ENCODE measurements at places on chromosomes 16 and 17.

DNA sequence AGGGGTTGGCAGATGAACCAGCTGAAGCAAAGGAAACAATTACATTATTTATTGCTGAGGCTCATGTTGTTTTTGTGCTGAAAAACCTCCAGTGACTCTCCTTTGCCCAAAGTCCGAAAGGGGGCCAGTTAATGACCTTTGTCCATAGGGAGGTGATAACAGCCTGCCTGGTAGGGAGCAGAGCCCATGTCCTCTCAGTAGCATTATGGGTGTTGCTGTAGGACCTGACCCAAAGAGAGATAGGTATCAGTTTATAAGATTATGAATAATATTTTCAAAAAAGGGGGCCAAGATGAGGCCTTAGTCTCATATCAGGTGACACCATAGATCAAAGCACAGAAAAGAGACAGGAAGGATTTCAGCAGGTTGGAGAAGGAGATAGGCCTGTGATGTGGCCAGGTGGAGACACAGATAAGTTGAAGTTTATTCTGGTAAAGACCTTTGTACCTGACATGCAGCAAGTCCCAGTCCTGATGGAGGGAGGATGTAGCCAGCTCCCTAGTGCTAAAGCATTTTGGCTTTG is 55.1 kb downstream of the CENPV start:
- no peak for DNase-seq

DNA sequence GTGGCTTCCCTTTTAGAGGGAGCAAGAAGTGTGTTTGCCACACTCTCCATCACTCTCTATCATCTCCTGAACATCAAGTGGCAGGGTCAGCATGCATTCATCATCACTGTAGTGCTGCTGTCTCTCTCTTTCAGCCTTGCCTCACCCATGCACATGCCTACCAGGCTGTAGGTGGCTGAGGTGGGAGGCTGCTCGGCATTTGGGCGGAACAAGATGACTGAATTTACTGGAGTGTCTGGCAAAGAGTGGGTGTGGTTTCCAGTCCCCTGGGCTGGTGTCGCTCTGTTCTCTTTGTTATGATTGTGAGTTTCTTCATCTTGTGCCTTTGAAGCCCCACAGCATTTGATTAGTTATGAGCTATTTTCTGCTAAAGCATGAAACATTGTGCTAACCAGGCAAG is 541.9 kb upstream of the EEF2KMT start:
- no peak for DNase-seq

GRCh38 chr17:49634485-49634860 is 43.4 kb downstream of the SPOP start:
- no peak for DNase-seq

GRCh38 chr17:34401165-34401564 is 38.1 kb upstream of the CCL1 start:
- DNase-seq, result no peak

- DNase-seq, result no peak
These were observed 4.4 kb upstream of the CYLD start for GRCh38 chr16:50737420-50737959.

- no peak for DNase-seq
These were observed 5.6 kb downstream of the CDH11 start for GRCh38 chr16:65116216-65116615.

DNA sequence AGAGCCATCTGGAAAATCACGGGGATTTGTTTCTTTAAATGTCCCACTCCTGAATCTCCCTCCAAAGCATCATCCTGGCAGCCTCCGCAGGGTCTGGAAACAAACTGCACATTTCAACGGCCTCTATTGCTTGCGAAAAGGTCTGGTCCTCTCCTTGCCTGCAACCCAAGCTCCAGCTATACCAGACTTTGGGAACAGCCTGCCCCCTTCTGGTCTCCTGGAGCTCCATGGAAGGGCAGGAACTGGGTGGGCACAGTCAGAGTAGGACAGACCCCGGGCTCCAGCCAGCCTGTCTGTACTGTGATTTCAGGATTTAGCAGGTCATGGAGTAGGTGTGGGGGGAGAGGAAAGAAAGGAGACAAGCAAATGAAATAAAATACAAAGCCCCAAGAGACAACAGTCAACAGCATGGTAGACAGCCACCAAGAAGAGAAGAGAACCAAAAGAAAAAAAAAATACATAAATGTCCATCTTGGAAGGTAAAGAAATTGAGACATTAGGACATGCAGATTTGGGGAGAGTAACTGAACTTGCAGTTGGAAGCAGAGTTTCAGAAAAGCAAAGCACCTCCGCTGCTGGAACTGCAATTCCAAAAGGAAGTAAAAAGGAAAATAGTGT is 2.7 kb downstream of the XYLT1 start:
- no peak for DNase-seq

GRCh38 chr17:7478276-7479212 is 887 bp downstream of the ZBTB4 start:
- no peak for DNase-seq

- DNase-seq, result no peak
These were observed 51.9 kb downstream of the PLCG2 start for GRCh38 chr16:81830845-81831540.

- no peak for DNase-seq
These were observed 78.2 kb downstream of the NXN start for GRCh38 chr17:901191-901950.

GRCh38 chr17:9273428-9274391 is 252.4 kb downstream of the NTN1 start:
- DNase-seq, result no peak
